Mucosa of gallbladder (tissue), 1 donor: ENCODE measurements at places on chromosomes 6 and 20.

GRCh38 chr20:43903953-43904826, 10.5 kb upstream of the TOX2 start:
- no peak for DNase-seq

DNA sequence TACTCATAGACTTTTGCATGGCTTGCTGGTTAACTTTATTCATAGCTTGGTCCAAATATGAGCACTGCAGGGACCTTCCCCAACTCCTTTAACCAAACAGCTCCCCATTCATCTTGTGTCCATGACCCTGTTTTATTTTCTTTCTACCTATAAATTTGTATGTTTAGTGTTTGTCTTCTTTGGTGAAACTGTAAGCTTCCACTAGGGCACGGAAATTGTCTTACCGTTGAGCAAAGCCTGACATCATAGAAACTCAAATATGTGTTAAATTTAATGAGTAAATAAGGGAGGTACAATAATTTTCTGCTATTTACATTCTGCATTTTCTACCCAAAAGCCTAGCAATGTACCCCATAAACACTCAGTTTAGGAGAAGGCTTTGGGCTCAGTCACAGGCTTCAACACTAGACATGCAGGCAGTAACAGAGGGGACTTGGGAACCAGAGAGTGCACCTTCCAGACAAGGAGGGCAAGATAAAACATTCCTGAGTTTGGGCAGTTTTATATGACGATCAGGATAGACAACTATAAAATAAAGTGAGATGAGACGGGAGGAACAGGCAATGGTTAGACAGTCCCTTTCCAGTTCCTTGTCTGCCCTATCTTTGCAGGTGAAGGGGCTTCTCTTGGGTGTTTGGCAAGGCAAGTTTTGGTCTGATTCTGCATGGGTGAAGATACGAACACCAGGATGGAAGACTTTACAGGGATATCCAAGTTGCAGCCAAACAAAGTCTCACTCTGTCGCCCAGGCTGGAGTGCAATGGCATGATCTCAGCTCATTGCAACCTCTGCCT, 46.2 kb upstream of the ZNF217 start:
- DNase-seq = no peak

- no peak for DNase-seq
Observed at GRCh38 chr6:91447530-91448254, 860.8 kb upstream of the MAP3K7 start.

DNA sequence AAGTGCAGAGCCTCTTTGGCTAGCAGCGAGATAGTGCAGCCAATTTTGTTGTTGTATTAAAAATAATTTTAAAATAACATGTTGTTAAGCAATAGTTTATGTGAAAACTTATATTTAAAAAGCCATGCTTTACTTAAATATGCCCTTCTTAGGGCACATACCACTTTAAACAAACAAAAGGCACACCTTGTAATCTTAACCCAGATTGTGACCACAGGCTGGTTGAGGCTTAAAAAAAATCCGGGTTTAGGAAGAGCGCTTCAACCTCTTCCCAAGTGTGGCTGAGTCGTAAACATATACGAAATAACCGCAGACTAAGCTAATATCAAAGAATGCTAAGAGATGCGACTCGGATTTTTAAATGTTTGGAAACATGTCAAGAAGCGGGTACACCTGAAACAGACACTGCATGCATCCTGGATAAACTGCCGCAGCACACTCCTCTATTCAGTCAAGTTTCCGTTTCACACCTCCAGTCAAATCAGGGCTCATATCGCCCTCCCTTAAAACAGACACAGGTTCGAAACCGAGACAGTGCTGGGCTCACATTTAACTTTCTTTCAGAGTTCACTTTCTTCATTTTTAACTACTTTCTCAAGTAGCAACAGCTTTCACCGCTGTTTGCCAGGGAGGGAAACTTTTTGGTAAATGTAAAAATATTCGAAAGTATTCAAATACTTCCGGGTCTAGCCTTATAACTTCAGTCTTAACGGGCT, 1.5 kb downstream of the DEK start:
- DNase-seq = no peak

- DNase-seq = no peak
Observed at GRCh38 chr6:2534406-2535042, 216.2 kb downstream of the MYLK4 start.
